ENCODE measurements at places on chromosomes 1 and 21.

DNA sequence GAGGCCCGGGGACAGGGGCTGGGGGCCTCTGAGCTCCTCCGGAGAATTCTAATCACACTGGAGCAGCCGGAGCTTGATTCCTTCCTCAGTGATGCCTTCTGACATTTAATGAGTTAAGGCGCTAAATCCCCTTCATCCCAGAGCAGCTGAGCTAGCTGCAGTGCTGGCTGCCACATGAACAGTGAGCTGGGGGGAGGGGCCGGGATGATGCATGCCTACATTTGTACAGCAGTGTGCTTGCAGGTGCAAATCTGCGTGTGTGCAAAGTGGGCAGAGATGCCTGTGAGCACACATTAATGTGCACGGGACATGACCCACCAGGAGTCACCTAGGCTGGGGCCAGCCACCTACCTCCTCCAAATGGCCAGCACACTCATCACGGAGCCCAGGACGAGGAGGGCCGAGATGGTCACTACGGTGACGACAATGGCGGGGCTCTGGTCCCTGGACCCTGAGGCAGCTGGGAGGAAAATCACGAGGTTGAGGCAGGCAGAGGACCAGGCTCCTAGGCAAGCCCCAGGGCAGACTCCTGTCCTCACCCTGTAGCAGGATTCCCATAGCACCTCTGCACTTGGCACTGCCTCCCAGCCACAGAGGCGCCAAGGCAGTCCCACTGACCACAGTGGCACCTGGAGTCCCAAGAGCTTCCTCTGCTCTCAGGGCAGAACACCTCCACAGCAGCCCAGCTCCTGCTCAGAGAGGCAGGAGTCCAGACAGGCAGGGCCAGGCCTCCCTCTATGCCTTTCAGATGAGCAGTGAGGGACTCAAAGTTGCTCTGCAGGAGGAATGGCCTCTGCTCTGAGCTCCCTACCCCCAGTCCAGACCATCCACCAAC is 34.7 kb downstream of the CDCA8 start:
- no peak for DNase-seq

DNA sequence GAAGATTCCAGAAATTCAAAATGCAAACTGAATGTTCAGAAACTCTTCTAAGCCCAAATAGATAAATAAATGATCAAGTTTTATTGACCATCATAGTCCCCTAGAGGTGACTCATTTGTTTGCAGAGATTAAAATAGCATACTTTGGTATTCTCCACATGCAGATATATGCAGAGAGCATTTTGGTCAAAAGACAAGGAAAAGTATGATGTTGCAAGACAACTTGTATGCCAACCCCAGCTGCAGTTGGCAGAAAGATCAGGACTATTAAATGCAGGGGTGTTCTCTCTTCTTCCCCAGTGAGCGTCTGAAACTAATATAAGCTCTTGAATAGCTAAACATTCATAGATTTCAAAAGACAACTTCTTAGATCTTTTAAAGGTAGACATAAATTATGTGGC is 404.9 kb downstream of the LTN1 start:
- no peak for DNase-seq

GRCh38 chr1:95233319-95233736 is 682 bp upstream of the RWDD3 start:
- no peak for DNase-seq

GRCh38 chr1:16392740-16393569 is 25.9 kb downstream of the SZRD1 start:
- no peak for DNase-seq

GRCh38 chr1:60655679-60656355 is 426.5 kb upstream of the NFIA start:
- no peak for DNase-seq

DNA sequence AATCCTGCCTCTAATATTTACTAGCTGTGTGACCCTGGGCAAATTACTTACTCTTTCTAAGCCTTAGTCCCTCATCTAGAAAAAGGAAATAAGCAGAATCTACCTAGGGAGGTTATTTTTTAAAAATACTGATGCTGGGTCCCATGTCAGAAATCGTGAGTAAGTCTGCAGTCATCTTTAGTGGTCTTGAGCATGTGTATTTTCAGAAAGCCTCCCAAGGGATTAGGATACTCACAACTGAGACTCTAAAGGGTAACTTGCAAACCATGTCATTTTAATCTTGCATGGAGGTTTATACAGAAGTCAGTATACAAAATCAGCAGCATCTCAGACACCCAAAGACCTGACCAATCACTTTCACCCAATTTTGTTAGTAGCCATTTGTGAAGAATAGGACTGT is 43.2 kb downstream of the DSTYK start:
- no peak for DNase-seq

DNA sequence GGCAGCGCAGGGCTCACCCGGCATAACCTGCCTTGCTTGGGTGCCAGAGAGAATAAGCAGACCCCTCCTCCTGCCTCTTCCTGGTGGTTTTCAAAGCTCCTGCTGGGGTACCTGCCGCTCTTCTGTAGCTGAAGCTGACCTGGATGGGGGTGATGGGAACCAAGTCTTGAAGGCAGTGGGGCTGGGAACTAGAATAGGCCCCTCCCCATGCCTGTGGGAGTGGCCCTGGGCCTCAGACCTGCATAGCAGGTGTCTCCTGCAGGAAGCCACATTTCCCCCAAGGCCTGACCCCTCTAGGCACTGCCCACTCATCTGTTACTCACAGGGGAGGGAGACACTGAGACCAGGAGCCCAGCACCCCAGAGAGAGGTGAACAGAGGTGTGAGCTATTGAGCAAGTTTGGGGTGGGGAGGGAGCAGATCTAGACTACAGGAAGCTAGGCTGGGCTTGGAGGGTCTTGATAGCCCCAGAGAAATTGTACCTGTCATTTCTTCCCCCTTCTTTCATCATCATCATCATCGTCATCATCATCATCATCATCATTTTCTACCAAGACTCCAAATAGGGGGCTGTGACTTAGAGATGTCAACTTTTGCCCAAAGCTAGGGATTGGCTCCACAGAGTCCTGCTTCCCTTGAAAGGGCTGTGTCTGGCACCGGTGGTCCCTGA is 10.1 kb downstream of the PADI1 start:
- no peak for DNase-seq

DNA sequence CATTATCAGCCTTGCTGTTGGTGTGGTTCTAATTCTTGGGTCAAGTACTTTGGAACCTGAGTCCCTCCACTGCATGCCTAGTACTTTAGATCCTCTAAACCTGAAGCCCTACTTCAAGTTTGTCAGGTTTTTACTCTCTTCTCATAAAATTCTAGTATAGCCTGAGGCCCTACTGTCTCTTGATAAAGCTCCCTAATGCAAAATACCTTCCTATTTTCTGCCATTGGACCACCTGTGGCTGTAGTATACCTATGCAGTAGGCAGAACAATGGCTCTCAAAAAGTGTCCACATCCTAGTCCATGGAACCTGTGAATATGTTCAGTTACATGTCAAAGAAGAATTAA is 47.5 kb upstream of the NEK7 start:
- no peak for DNase-seq

DNA sequence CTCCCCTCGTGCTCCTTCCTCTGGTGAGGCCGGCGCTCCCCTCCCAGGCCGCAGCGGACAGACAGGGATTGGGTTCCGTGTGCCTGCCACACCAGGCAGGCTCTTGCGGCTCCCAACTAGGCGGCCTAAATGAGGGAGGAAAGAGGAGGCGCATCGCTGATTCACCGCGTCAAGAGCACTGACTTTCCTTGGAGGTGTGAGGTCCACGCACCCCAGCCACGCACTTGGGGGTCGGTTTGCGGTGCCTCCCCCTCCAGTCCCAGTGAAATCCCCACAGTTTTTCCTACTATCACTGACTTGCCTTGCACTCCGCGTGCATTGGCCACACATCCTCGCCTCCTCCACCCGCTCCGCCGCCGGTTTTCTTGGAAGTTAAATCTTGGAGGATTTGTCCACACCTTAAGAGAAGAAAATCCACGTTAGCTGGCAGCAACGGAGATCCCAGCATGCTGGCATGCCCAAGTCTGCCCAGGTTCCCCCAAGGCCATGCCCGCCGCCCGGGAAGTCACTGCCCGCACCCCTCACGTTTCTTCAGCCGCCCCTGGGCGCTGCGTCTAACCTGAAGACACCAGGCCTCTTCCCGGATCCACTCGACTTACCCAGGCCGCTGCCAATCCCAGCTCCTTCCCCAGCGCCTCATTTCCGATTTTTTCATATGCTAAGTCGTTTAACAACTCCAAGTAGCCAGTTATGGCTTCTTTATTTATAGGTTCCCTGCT is 1.1 kb upstream of the FOXD3 start:
- no peak for DNase-seq

GRCh38 chr1:244102468-244102867 is 51.4 kb downstream of the ZBTB18 start:
- DNase-seq: no peak

DNA sequence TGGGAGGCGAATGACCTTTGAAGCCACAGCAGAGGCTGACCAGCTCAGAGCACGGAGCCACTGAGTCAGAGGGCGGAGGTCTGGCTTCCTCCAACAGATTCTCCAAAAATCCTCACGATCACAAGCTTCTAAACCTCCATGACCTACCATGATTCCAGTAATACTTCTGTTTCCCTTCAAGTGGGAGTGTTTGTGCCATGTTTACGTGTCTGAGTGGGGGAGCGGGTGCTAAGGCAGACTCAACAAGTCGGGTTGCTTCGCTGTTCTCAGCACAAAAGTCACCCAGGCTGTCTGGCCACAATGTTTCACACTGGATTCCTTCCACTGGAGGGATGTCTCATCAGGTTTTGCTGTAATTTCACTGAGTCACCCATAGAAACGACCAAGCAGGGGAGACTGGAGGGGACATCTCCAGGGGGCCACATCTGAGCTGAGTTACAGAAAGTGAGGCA is 86.2 kb downstream of the SLC66A1 start:
- DNase-seq: no peak

DNA sequence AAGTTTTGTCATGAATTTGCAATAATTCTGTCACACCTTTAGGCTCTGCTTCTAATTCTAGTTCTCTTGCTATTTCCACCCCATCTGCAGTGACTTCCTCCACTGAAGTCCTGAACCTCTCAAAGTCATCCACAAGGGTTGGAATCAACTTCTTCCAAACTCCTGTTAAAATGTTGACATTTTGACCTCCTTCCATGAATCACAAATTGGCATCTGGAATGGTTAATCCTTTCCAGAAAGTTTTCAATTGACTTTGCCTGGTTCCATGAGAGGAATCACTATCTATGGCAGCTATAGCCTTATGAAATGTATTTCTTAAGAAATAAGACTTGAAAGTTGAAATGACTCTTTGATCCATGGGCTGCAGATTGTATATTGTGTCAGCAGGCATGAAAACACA is 19.7 kb upstream of the SFT2D2 start:
- DNase-seq: no peak

GRCh38 chr21:44957901-44958451 is 18.1 kb downstream of the SLX9 start:
- no peak for DNase-seq

GRCh38 chr1:81848880-81849682 is 48.3 kb downstream of the ADGRL2 start:
- no peak for DNase-seq

- no peak for DNase-seq
Observed at GRCh38 chr1:75765697-75766355, 20.2 kb upstream of the RABGGTB start.

DNA sequence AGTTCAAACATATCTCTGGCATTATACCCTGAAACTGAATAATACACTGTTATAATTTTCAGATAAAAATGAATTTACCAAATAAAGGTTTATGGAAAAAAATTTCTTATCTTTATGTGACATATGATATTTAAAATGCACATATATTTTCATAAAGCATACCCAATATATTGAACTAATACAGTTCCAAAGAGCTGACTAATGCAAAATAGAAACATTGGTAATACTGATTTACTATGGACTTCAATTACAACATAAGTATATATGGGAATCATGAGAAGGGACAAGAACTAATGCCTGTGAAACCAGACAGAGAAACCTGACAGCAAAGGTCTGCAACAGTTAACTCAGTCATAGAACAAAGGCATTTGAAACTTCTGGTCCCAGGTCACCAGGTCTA is 153.5 kb downstream of the DENND1B start:
- DNase-seq: no peak

GRCh38 chr1:175208773-175209492 is 16.4 kb upstream of the KIAA0040 start:
- DNase-seq: peak; percentile 50

GRCh38 chr1:19488136-19488535 is 2.8 kb upstream of the CAPZB start:
- no peak for DNase-seq

DNA sequence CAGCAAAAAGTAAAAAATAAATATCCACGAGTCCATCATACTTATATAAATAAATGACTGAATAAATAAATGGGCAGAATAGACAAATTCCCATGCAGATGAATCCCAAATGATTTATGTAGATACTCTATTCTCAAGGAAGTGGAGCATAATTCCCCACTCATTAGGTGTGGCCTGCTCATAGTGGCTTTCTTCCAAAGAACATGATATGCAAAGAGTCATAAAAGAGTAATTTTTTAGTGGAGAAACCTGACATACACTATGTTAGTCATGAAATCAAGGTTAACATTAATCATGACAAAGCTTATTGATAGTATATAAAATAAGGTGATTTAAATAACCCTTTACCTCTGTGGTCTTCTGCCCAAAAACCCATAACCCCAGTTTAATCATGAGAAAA is 298.9 kb downstream of the DPYD start:
- DNase-seq: no peak

DNA sequence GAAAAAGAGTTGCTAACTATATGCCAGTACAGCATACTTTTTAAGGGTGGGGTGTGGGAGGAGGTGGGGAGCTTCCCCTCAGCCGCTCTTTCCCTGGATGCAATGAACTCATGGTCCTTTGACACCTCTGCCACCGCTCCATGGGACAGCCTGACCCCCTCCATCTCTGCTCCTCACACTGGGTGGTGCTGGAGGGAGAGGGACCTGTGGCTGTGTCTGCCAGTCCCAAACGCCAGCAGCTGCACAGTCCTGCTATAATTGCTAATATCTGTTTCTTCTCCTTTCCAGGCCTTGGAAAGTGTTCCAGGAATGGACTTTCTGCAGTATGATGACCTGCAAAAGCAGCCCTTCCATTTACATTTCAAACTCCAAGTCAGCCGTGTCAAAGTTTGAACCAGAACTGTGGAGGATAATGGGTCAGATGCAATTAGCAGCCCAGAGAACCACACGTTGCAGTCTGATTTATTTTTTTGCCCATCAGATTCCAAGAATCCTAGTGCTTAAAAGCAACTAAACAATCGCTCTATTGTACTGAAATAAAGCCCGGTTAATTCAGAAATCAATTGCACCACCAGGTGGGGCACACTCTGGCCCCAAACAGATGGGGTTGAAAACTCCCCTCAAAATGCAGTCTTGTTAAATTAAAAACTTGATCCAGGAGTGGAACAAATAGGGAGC is 160.7 kb upstream of the LMO4 start:
- no peak for DNase-seq

- no peak for DNase-seq
Observed at GRCh38 chr1:165891111-165891860, 63.9 kb downstream of the UCK2 start.

DNA sequence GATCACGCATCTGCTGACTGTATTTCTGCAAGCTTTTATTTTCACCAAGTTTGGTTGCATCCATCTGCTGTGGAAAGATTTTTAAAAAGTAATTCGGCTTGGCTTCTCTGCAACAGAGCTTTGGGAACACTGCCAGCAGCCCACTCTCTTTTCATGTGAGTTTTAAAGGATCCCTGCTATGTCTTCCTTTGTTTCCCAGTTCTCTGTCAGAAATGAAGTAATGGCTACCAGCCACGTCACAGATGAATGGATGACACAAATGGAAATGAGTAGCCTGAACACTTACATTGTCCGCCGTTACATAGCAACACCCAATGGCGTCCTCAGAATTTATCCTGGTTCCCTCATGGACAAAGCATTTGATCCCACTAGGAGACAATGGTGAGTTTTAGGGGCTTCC is 80.6 kb upstream of the RAVER2 start:
- no peak for DNase-seq

Measured in CD4-positive, alpha-beta T cell treated with Interleukin-4 for 1 hour (primary cell).